PC-9 (cell line): ENCODE measurements at places on chromosomes 1 and 21.

DNA sequence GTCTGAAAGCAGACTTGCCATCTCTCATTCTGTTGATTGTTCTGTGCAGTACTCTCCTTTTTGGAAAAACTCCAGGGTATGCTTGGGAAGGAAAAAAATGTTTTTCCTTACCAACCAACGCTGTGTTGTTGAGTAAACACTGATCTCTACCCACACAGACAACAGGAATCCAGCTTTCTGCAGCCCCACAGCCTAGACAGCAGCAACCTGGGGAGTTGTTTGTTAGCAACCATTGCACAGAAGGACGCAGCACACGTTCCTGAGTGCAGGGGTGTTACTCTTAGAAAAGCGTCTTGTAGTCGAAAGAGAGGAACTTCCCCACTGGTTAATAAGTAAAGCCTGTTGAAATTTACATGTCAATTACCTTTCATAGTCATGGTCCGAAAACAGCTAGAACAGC, 56.6 kb downstream of the SMYD2 start:
- no peaks in the 10 kb centered on the region for H3K36me3 ChIP-seq
- no peak for DNase-seq
- no peaks in the 10 kb centered on the region for H3K4me1 ChIP-seq
- H3K4me3 ChIP-seq = no peak overlapping the region
- no peak overlapping the region for H3K27ac ChIP-seq

DNA sequence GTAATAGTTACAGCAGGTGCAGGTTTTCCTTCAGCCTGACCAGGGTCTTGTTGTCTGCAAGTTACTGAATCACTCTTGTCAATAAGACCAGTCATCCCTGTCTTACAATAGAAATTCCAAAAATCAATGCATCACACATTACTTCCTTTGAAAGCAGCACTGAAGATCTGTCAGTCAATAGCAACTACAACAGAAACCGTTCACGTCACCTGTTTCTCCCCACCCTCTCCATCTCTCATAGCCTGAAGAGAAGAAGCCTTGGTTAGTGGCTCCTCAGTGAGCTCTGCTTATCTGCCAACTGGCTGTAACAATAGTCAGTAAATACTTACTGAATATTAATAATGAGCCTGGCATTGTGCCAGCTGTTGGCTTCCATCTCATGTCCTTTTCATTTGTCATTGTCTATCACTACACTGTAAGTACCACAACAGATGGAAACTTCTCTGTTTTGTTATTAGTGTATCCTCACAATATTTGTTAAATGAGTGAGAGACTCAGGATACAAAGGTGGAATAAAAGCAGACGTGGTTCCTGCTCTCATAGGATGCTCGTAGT, 195.2 kb downstream of the S1PR1 start:
- H3K4me3 ChIP-seq = no peak overlapping the region
- DNase-seq = no peak
- H3K27ac ChIP-seq = no peak overlapping the region
- no peaks in the 10 kb centered on the region for H3K36me3 ChIP-seq
- H3K4me1 ChIP-seq = no peaks in the 10 kb centered on the region

DNA sequence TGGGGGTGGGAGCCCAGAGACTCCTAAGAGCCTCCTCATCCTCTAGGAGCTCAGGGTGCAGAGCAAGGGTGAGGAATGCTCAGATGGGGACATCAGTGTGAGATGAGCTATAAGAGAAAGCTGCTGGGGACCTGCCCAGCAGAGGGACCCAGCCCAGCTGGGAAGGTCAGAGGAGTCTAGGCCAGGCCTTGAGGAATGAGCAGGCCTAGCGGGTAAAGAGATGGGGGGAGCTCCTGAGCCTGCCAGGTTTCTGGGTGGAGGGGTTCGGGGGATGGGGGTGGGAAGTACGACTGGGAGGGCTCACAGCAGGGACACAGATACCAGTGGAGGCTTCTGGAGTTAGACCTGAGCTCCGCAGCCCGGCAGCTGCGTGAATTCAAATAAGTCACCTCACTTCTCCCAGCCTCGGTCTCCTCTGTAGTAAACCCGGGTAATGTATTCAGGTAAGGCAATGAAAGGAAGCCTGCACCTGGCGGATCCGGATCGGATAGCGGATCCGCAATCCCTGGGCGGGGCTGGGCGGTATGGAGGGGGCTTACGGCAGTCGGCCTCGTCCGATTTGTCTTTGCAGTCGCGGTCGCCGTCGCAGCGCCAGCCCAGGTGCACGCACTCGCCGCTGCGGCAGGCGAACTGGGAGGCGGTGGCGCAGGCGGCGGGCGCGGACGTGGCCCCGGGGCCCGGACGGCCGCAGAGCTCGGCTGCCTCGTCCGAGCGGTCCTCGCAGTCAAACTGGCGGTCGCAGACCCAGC, 38.0 kb upstream of the MAGOH start:
- DNase-seq = no peak
- no peak overlapping the region for H3K4me3 ChIP-seq
- no peak overlapping the region for H3K27ac ChIP-seq

- no peak for DNase-seq
- no peaks in the 10 kb centered on the region for H3K27me3 ChIP-seq
- no peaks in the 10 kb centered on the region for H3K4me1 ChIP-seq
Measured at GRCh38 chr1:203686091-203686632, 59.5 kb downstream of the ATP2B4 start.

DNA sequence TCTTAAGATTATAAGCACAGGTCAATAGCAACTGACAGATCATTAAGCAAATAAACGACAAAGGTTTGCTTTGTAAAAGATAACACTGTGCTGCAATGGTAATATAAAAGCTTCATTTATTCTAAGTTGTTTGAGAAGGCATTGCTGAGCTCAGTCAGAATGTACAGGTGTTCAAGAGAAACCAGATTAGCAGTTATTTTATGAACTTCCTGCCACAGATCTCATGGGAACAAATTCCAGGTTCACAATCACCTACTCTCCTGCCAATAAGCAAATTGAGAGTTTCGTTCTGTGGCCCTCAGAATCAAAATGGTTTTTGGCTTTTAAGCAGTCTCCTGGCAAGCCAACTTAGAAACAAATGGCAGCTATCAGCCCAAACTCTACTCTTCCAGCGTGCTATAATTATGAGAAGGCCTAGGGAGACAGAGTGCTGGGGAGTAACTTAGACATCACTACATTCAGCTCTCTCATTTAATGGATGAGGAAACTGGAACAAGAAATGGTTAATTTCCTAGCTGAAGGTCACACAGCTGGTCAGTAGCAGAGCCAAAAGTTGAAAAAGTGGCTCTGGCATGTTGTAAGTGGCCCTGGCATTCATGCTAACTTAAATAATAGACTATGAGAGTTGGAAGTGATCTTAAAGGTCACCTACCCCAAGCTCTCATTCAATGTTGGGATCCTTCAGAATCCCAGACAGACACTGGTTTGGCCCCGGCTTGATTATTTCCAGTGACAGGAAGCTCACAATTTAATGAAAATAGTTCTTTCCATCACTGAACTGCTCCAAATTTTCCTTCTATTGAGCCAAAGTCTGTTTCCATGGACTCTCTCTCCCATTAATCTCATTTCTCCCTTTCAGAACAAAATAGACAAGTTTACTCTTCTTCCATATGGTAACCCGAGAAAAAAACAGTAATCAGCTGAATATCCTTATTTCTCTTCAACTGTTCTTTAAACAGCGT, 82.6 kb upstream of the EDEM3 start:
- no peak for DNase-seq
- no peak overlapping the region for H3K27ac ChIP-seq
- H3K36me3 ChIP-seq = no peaks in the 10 kb centered on the region
- no peaks in the 10 kb centered on the region for H3K27me3 ChIP-seq
- no peak overlapping the region for H3K4me3 ChIP-seq
